ENCODE measurements at places on chromosomes 7 and 10. TPM values are rescaled to one million over a fixed set of nuclear protein-coding genes. Genes with fewer than 3 reads are reported as not detected.
A peak's percentile ranks its signal among the peaks of the same experiment; 100 is the strongest.

POMZP3 gene
- total RNA-seq = 38.7 TPM

CPXM2 gene
- total RNA-seq = not detected

KAZALD1 gene
- 0.52 TPM for total RNA-seq

PLXNA4 gene
- 0.05 TPM for total RNA-seq

COL26A1 gene
- not detected for total RNA-seq

STEAP4 gene
- total RNA-seq = not detected

GRCh38 chr7:32218741-32219288 lies 148.6 kb upstream of the PDE1C start:
- no peaks in the 10 kb centered on the region for H3K4me1 ChIP-seq
- no peak for DNase-seq
- H3K4me3 ChIP-seq = no peak overlapping the region

DNA sequence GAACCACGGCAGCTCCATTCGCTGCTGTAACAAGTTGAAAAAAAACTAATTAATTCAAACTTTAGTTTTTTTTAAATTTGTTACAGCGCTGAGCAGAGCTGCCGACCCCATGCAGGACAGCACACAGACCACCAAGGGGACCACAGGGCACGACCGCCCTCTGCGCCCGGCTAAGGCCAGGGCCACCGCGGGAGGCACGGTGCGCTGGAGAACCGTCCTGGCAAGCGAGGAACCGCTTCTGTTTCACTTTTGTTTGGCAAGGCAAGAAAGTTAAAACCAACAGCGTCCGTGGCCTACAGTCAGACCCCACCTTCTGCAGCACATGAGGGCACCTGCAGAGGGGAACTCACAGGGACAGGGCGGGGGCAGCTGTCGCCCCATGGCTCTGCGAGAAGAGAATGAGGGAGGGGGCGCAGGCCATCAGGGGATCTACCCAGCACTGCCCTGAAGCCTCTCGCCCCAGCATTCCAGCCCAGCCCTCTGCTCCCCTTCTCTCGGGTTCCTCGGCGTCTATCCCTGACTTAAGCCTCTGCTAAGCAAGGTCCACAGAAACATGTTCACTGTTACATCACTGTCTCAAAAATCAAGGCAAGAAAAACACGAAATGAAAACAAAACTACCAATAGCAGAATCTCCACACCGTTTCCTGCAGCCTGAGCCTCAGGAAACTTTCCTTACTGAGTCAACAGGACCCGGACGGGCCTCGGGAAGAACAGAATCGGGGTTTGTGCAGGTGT lies 204.4 kb downstream of the DIP2C start:
- H3K4me1 ChIP-seq = peaks cover 20% of the 10 kb centered on the region
- no peaks in the 10 kb centered on the region for H3K36me3 ChIP-seq
- H3K4me3 ChIP-seq = peak overlapping the region; percentile 81
- no peaks in the 10 kb centered on the region for H3K27me3 ChIP-seq
- peak overlapping the region; percentile 85 for H3K27ac ChIP-seq

DNA sequence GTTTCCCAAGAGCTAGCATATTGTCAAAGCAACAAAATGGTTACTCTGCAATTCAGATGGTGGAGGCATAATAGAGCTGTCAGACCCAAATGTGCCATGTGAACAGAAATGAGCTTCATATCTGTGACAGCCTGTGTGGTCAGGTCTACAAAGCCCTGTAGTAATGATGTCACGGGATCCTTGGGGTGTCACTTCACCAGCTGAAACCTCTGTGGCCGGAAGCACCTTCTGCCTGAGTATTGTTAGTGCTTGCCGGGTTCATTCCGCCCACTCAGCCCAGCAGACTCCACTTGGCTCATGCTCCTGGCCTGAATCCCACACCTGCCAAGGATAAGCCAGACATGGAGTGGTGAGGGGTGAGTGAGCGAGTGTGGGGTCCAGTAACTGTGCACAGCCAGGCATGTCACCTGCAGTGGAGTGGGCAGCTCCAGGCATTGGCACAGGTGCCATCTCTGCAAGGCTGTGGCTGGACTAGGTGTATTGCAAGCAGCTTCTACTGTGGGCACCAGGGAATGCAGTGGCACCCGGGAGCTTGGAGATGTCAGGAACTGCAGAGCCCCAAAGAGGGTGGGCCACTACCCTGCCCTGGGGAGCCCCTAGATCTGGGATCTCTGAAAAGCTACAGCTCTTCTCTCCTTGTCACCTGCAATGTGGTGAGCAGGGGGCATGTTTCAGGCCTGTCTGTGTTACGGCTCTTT lies 341.9 kb upstream of the CHRM2 start:
- no peaks in the 10 kb centered on the region for H3K27me3 ChIP-seq
- no peak for DNase-seq
- H3K27ac ChIP-seq = no peak overlapping the region
- no peaks in the 10 kb centered on the region for H3K4me1 ChIP-seq
- H3K4me3 ChIP-seq = no peak overlapping the region

DNA sequence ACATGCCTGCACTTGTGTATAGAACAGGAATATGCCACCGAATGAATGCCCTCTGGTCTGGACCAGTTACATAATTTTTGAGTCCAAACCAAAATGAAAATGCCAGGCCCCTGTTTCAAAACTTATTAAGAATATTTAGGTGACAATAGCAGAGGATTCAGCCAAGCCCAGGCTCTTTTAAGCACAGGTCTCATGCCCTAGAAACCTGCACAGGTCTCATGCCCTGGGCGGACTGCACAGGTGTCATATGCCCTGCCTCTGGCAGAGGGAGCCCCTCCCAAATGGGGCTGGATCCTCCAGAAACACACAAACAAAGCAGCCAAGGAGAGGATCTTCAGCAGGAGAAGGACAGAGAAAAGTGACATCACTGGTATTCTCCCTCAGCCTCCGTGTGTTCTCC lies 605.4 kb upstream of the NRP1 start:
- H3K36me3 ChIP-seq = no peaks in the 10 kb centered on the region
- no peaks in the 10 kb centered on the region for H3K27me3 ChIP-seq
- no peak overlapping the region for H3K27ac ChIP-seq

GRCh38 chr10:36018996-36019395 lies 376.9 kb upstream of the FZD8 start:
- H3K27ac ChIP-seq = no peak overlapping the region
- no peaks in the 10 kb centered on the region for H3K27me3 ChIP-seq
- H3K36me3 ChIP-seq = no peaks in the 10 kb centered on the region
- H3K4me1 ChIP-seq = no peaks in the 10 kb centered on the region

DNA sequence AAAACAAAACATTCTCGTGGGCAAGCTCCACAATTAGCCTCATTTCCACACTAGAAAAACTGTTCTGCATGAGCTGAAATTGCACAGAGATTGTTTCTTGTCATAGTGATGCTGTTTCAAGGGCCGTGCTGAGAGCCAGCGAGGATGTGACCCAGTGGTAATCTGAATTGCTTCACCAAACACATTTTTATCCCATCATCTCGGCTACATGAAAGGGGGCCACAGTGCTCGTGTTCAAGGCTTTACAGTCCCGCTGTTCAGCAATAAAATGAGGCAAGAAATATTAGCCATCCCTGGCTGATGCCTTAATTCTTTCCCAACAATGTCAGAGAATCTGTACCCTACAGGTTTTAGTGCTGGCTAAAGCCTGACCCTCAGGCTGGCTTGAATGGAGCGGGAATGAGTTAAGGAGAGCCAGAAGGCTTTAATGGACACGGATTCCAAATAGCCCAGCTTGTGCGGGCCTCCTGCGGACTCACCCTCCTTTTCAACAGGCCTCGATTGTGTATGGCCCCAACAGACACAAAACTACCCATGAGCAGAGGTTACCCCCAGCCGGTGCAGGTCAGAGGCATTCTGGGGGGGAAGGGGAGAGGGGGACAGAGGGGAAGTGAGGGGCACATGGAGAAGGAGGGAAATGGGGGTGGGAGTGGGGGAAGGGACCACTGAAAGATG lies 2.0 kb upstream of the GDF10 start:
- no peak for DNase-seq
- peaks cover 11% of the 10 kb centered on the region for H3K4me1 ChIP-seq
- no peak overlapping the region for H3K4me3 ChIP-seq

Measured in activated naive CD4-positive, alpha-beta T cell treated with anti-CD3 and anti-CD28 coated beads for 36 hours (primary cell).